Stimulated activated CD4-positive, alpha-beta T cell treated with anti-CD3 and anti-CD28 coated beads, Interleukin-1b, Interleukin-23, amount 100 ng/mL, for 1 hour (primary cell): ENCODE measurements at places on chromosomes 7 and 10.
A peak's percentile ranks its signal among the peaks of the same experiment; 100 is the strongest.

DNA sequence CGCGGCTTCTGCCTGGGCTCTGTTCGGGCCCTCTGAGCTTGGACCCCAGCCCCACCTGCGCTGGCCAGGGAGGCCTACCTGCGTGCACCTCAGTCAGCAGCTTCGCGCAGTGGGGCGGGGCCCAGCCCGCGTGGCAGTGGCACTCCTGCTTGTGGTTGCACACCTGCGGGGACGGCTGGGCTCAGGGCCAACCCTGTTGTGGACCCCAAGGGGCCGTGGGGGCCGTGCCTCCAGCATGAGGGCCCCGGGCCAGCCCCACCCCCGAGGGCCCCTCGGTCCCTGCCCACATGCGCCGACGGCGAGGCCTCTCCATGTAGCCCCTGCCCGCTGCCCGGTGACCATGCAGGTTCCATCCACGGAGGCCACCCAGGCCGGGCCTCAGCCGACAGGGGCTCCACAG, 7.3 kb downstream of the ADAM8 start:
- DNase-seq: no peak

DNA sequence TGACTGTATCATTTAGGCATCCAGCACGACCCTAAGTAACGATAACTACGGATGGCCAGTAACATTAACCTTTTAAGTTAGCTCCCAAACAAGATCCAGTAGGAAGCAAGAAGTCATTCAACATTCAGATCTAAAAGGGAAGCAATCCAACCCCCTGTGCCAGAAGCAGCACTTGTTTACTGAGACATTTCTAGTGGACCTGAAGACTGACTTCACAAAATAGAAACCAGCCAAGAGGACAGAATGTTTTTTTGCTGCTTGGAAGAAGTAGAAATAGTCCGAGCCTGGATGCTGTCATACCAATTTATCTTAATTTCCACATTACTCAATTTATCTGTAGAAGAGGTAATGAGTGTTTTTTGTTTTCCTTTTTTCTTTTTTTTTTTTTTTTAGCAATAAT, 88.0 kb upstream of the CTTNBP2 start:
- DNase-seq: no peak

GRCh38 chr7:148398844-148399365, 191.7 kb upstream of the C7orf33 start:
- DNase-seq: no peak

GRCh38 chr10:21926358-21926925, 77.1 kb downstream of the DNAJC1 start:
- no peak for DNase-seq

DNA sequence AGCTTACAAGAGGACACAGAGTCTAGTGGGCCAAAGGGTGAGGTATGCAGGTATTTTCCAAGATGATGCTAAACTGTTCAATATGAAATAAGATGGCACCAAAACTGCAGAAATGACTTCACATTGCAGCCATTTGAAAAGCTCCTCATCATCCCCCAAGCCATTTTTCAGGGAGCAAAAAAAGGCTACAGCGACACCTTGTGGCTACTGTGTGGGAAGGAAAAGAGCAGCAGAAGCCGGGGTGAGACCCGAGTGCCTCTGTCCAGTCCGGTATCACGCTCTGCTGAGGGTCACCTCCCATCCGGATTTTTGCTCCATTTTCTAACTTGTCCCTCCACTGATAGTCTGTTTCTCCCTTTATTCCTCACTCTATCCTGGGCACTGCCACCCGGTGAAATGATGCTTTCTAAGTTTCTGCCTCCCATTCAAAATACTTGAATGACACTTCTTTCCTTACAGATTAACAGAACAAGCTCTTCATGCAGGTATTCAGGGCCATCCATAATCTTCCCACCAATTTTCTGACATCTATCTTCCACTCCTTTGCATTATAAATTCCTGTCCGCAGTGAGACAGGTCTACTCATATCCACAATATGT, 220.2 kb downstream of the DGKI start:
- DNase-seq: no peak

GRCh38 chr10:5775685-5776084, 37.5 kb downstream of the GDI2 start:
- peak; percentile 29 for DNase-seq

GRCh38 chr7:47008461-47008860, 573.5 kb downstream of the TNS3 start:
- no peak for DNase-seq

DNA sequence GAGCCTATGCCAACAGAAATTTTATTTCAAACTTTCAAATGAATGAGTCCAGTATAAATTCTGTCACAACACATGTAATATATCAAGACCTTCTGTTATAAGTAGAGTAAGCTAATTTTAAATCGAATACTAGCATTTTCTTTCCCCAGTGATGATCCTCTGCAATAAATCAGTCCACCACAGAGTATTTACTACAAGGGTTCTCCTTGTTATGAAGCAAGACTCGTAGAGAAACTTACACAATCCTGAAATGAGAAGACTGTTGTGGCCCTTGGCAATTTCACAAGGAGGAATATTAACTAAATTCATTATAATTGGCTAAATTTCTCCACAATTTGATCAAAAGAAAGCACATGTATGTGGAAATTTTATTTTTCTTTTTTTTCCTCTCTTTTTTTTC, 312.4 kb upstream of the DGKB start:
- DNase-seq: no peak
